NCI-H748 treated with DMSO at 0.1 percent for 48 hours (cell line): ENCODE measurements at places on chromosomes 4 and X.

GRCh38 chr4:123110147-123110546, 187.8 kb upstream of the NUDT6 start:
- DNase-seq: no peak

DNA sequence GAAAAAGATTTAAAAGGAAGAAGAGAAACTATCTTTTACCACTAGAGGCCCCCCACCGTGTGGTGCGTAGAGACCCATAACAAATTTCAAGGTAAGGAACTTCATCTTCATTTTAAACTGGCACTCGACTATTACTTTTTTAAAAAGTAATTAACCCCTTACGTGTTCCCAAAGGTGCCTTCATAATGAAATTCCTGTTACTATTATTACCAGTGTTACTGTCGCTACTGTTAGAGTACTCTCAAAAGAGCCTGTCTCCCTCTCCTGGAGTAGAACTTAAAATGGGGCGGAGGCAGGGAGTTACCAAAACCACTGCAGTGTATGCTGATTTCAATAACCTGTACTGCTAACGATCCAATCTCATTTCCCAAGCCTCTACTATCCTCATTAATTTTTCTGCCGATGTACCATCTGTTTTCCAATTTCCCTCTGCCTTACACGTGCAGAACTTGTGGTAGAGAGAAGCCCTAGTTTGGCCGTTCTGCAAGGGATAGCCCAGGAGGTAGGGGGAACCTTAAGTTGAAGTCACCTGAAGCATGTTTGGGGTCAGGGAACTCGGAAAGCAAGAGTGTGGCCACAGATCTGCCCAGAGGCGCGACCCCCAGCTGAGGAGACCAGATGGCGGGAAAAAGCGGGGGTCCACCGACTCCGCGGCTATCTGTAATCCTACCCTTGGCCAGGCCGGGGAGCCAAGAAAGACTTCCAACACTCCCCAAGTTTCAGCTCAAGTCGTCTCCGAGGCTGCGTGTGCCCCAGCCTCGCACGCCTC, 720 bp upstream of the STK26 start:
- DNase-seq: no peak

DNA sequence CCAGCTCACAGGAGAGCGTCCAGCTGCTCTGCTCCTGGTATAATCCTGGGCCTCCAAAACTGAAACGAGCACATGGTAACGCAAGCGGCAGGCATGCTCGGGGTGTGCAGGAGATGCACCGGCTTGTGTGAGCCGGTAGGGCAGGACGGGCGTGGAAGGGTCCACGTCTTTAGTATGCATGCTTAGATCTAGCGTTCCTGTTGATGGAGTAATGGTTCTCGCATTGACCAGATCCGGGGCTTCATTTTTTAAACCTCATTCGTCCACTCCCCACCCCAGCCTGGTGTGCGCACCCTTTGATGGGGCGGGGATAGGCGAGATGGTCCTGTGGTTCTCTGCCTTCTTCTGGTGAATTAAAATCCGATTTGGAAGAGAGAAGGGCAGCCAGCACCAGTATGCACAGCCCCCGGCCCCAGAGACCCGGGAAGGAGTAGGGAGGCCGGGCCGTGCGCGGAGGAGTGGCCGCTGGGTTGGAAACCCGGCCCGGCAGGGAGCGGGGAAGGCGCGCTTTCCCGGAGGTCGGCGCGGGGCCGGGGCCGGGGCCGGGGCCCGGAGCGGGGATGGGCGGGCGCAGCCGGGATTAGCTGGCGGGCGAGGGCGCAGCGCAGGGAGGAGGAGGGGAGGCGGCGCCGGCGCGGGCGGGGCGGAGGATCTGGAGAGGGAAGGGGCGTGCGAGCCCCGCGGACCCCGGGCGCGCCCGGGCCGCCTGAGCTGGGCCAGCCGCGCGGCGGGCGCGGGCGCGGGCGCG, 39.9 kb downstream of the FAM149A start:
- DNase-seq: peak; percentile 4

GRCh38 chr4:68883870-68884269, 67.7 kb downstream of the UGT2A3 start:
- DNase-seq: no peak

- DNase-seq: no peak
Observed at GRCh38 chr4:109128589-109128988, 173.9 kb downstream of the COL25A1 start.

- DNase-seq: no peak
Observed at GRCh38 chrX:39301036-39301435, 499.8 kb downstream of the MID1IP1 start.

- DNase-seq: no peak
Observed at GRCh38 chrX:133546441-133546840, 131.2 kb upstream of the GPC4 start.

DNA sequence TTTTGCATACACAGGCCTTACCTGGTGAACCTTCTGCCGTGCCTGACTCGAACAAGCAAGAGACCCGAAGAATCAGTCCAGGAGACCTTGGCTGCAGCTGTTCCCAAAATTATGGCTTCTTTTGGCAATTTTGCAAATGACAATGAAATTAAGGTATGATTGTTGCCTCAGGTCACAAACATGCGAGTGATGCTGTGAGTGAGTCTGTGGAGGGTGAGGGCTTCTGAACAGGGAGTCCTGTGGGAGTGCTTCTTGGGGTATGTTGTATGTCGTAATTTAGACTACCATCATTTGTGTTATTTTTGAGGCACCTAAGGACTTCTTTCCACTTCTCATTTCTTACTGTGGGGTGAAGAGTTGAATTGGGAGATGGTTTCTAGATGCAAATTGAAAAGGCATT, 32.8 kb downstream of the HTT start:
- DNase-seq: no peak

DNA sequence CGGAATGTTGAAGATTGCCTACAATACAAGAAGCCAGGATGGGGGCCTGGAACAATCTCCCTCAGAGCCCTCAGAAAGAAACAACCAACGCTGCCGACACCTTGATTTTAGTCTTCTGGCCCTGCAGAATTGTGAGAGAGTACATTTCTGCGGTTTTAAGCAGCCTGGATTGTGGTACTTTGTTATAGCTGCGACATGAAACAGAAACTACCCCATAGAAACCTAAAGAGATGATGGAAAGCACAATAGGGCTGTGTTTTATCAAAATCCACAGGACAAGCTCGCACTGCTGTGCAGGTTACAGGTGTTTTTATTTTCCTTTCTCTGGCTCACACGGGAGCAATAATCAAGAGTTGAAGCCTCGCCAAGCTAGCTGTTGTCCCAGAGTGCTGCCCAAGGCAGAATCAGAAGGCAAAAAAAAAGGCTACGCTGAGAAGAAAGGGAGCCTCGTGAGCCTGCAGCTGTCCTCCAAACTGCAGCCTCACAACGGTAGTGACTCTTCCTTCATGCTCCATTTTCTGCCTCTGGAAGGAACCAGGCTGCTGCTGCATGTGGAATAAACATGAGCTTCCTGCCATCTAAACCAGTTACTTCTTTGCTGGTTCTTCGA, 232.4 kb downstream of the LDB2 start:
- no peak for DNase-seq
